Stimulated activated CD4-positive, alpha-beta T cell treated with anti-CD3 and anti-CD28 coated beads, Interleukin-2, amount 100 ng/mL, for 4 hours (primary cell): ENCODE measurements at places on chromosomes 1 and 21.

DNA sequence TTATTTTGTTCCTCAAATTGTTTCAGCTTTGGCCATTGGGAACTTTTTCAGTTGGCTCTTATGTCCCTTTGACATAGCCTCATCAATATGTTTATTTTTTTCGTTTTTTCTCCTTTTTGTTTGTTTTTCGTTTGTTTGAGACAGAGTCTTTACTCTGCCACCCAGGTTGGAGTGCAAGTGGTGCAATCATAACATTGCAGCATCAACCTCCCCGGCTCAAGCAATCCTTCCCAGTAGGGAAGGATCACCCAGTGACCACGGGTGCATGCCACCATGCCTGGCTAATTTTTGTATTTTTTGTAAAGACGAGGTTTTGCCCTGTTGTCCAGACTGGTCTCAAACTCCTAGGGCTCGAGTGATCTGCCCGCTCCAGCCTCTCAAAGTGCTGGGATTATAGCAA is 8.1 kb downstream of the POLR3GL start:
- no peak for DNase-seq

GRCh38 chr1:119338757-119339156 is 29.8 kb upstream of the HAO2 start:
- no peak for DNase-seq

- DNase-seq, result no peak
These were observed 19.6 kb upstream of the TACSTD2 start for GRCh38 chr1:58596631-58597052.

GRCh38 chr21:19529031-19529430 is 1125.4 kb upstream of the TMPRSS15 start:
- no peak for DNase-seq

DNA sequence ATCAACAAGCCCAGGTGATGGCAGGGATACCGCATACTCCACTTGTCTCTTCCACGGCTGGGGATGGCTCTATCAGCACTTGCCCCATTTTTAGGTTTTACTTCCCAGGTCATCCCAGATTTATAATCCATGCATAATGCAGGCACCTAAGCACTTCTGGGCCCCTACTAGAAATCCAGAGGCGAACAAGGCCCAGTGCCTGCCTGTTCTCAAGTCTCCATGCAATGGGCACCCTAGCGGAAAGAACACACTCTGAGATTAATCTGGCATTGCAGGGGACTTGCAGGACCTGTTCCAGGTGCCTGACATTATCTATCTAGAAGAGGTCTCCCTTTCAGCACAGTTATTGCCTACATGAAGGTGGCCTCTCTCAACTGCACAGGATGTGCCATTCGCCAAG is 39.8 kb downstream of the HIVEP3 start:
- DNase-seq, result no peak

- DNase-seq, result no peak
These were observed 45.3 kb downstream of the TTC39A start for GRCh38 chr1:51285055-51285454.

DNA sequence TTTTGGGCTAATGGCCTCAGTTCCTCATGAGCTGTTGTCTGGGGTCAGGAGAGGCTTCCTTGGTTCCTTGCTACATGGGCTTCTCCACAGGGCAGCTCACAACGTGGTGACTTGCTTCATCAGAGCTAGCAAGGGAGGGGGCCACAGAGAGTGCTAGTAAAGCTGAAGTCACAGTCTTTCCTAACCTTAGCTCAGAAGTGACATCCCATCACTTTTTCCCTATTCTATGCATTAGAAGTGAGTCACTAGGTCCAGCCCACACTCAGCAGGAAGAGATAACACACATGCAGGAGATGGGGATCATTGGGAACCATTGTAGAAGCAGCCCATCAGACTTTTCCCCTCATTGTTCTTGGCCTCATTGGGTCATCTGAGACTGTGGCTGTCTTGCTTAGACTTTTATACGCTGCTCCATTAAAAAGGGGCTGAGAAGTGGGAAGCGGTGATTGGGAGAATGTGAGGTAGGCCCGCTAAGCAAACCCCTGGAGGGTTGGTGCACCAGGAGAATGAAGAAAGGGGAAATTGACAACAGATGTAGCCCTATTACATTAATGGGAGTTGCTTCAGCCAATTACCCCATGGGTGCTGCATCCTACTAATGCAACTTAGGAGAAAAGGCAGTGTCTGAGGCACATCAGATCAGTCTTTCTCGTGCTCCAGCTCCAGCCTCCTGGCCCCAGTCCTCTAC is 22.1 kb upstream of the IGSF21 start:
- no peak for DNase-seq

- no peak for DNase-seq
These were observed 2.0 kb upstream of the USF1 start for GRCh38 chr1:161047436-161048420.

GRCh38 chr21:14901482-14901958 is 163.3 kb downstream of the NRIP1 start:
- no peak for DNase-seq
